Smooth muscle cell of the umbilical artery (primary cell): ENCODE measurements at places on chromosomes 1 and 21. TPM values are rescaled to one million over a fixed set of nuclear protein-coding genes. Genes with fewer than 3 reads are reported as not detected.

Gene SERINC2
- 2.7 and 8.5 TPM in 2 replicates for total RNA-seq

Gene FCRL6
- total RNA-seq = not detected in 2 replicates

Gene SCAMP3
- 33.3 and 43.0 TPM in 2 replicates for total RNA-seq

Gene COL6A1
- 842 and 1,126 TPM in 2 replicates for total RNA-seq

Gene DDAH1
- 41.3 and 79.6 TPM in 2 replicates for total RNA-seq

Gene RAP1GAP
- total RNA-seq = 0.09 and 0.89 TPM in 2 replicates

Gene CTSE
- total RNA-seq = not detected in 2 replicates

Gene LCE2A
- not detected in 2 replicates for total RNA-seq

Gene ECE1
- 118 and 284 TPM in 2 replicates for total RNA-seq

Gene OR10Z1
- not detected in 2 replicates for total RNA-seq

Gene CTTNBP2NL
- 13.7 and 28.8 TPM in 2 replicates for total RNA-seq

Gene KISS1
- not detected in 2 replicates for total RNA-seq

Gene CLEC20A
- total RNA-seq = not detected in 2 replicates

Gene ABCA4
- total RNA-seq = 0.30 and 0.51 TPM in 2 replicates

Gene RNU11
- total RNA-seq = not detected in 2 replicates

Gene MYOG
- total RNA-seq = not detected in 2 replicates

Gene PLA2G4A
- total RNA-seq = 9.2 and 19.3 TPM in 2 replicates

Gene EGLN1
- 76.3 and 81.5 TPM in 2 replicates for total RNA-seq

Gene HSD11B1
- 1.2 and 41.6 TPM in 2 replicates for total RNA-seq

Gene STMN1
- 11.6 and 78.8 TPM in 2 replicates for total RNA-seq

Gene FAM72C
- 0.42 TPM in 1 of 2 replicates, not detected in the other for total RNA-seq

Gene TMEM54
- total RNA-seq = 31.5 and 37.3 TPM in 2 replicates

Gene B4GALT2
- 78.9 and 84.0 TPM in 2 replicates for total RNA-seq

Gene EPB41
- 20.2 and 23.0 TPM in 2 replicates for total RNA-seq

Gene RBP7
- not detected in 2 replicates for total RNA-seq

Gene GNG4
- 0.83 and 0.89 TPM in 2 replicates for total RNA-seq

Gene STK40
- 13.1 and 35.9 TPM in 2 replicates for total RNA-seq

Gene CFHR3
- total RNA-seq = 0.23 TPM in 1 of 2 replicates, not detected in the other

Gene CFAP57
- 0.09 and 0.30 TPM in 2 replicates for total RNA-seq

Gene SEMA4A
- 0.55 and 0.59 TPM in 2 replicates for total RNA-seq

Gene SMCP
- total RNA-seq = not detected in 2 replicates

Gene THEMIS2
- total RNA-seq = 3.8 and 3.9 TPM in 2 replicates

Gene CD52
- total RNA-seq = not detected in 2 replicates

Gene RYR2
- total RNA-seq = under 0.01 TPM in 2 replicates

Gene KCNE1
- 0.18 and 0.30 TPM in 2 replicates for total RNA-seq

Gene RUNX3
- total RNA-seq = not detected in 2 replicates

Gene PTAFR
- total RNA-seq = 0.05 TPM in 1 of 2 replicates, not detected in the other

Gene AGT
- total RNA-seq = 0.09 TPM in 1 of 2 replicates, not detected in the other

Gene KCNJ9
- not detected in 2 replicates for total RNA-seq

Gene AADACL3
- total RNA-seq = not detected in 2 replicates

Gene SPRR2G
- total RNA-seq = not detected in 2 replicates

Gene HEYL
- under 0.01 TPM in 1 of 2 replicates, not detected in the other for total RNA-seq

Gene LRRIQ3
- total RNA-seq = 0.14 and 0.30 TPM in 2 replicates

Gene HUNK
- not detected in 2 replicates for total RNA-seq

Gene S100A5
- total RNA-seq = not detected in 2 replicates

Gene ZNF684
- total RNA-seq = 3.8 and 6.2 TPM in 2 replicates

Gene CDK11B
- 5.0 and 9.6 TPM in 2 replicates for total RNA-seq
